ENCODE measurements at places on chromosomes 6 and 20. TPM values are rescaled to one million over a fixed set of nuclear protein-coding genes. Genes with fewer than 3 reads are reported as not detected.

The TSPO2 gene
- polyA plus RNA-seq = not detected

The RPP40 gene
- polyA plus RNA-seq = 2.0 TPM

The GABRR2 gene
- not detected for polyA plus RNA-seq

The ULBP2 gene
- polyA plus RNA-seq = 0.36 TPM

The RFX6 gene
- polyA plus RNA-seq = not detected

The TNXB gene
- 11.1 TPM for polyA plus RNA-seq
